RPMI7951 (cell line): ENCODE measurements at places on chromosomes 1 and 21. TPM values are rescaled to one million over a fixed set of nuclear protein-coding genes. Genes with fewer than 3 reads are reported as not detected.

Gene CD53
- total RNA-seq, result 0.29 TPM in 1 of 2 replicates, not detected in the other

Gene FAM131C
- 0.20 TPM in 1 of 2 replicates, not detected in the other for total RNA-seq

Gene PDZK1
- 5.3 and 6.1 TPM in 2 replicates for total RNA-seq

Gene USP1
- 70.8 and 72.9 TPM in 2 replicates for total RNA-seq

Gene DRAXIN
- total RNA-seq, result under 0.01 and 0.10 TPM in 2 replicates

Gene RNU1-4
- under 0.01 TPM in 1 of 2 replicates, not detected in the other for total RNA-seq

Gene NBPF3
- total RNA-seq, result 5.5 and 8.0 TPM in 2 replicates

Gene A3GALT2
- total RNA-seq, result not detected in 2 replicates

Gene AQP10
- total RNA-seq, result not detected in 2 replicates

DNA sequence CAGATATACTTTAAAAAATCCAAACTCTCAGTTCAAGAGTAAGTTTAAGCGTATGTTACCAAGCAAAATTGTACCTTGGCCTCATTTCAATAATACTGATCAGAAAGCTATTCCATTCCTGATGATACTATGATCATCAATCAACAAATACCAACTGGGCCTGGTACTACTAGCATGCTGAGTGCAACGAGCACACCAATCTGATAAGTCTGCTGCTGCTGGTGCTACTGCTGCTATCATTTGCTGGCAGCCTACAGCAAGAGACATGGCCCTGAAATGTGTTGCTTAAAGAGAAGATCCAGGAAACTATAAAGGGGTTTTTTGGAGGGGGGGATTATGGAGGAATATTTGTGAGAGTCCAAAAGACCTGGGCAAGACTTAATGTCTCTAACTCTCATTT is 39.7 kb downstream of the NME7 start:
- no peak for DNase-seq

- DNase-seq, result no peak
Measured at GRCh38 chr1:16010837-16011236, 6.8 kb downstream of the SRARP start.

GRCh38 chr1:11985851-11986250 is 5.6 kb downstream of the MFN2 start:
- DNase-seq, result no peak

- no peak for DNase-seq
Measured at GRCh38 chr1:98102345-98103030, 181.7 kb upstream of the DPYD start.

DNA sequence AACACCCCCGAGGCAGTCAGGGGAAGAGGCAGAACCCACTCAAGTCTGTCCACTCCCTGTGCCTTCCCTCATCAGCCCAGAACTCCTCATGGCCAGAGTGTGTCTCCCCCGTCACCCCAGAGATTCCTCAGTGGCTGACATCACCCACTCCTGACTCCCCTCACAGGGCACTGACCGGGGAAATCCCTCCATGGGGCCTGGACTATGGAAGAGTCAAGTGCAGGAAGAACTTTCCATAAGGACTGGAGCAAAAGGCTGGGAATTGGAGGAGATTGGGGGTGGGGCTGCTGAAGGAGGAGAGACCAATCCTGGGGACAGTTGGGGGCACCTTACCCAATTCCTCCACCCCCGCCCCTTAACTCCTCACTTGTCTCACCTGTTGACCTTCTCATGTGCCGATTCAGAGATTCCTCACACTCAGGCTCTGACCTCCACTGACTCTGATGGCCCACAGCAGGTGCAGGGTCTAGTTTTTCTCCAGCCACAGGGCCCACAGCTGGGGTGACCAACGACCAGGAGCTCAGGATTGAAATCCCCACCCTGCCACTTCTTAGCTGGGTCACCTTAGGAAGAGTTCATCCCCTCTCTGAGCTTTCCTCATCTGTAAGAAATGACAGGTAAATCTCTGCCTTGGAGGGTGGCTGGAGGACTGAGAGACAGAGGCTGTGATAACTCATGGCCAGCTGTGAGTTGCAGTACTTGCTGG is 481 bp upstream of the EXTL1 start:
- DNase-seq, result no peak

- no peak for DNase-seq
Measured at GRCh38 chr1:15543589-15544568, 17.2 kb downstream of the DNAJC16 start.

DNA sequence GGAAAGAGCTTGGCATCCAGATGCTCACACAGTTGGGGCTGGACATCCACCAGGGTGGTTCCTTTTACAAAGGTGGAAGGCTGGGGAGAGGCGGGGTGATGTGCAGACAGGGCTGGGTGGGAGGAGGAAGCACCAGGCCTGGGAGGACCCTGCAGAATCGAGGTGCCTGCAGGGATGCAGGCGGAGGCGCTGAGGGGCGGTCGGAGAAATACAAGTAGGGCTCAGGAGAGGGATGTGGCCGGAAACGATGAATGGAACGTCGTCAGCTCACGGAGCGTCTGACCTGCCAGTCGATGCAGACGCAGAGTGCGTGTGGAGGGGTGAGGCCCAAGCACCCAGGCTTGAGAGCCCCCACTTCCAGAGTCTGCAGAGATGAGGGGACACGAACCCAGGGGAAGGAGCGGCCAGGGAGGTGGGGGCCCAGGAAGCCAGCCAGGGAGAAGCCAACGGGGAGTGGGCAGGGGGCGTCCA is 63.4 kb downstream of the TRIM11 start:
- DNase-seq, result no peak

DNA sequence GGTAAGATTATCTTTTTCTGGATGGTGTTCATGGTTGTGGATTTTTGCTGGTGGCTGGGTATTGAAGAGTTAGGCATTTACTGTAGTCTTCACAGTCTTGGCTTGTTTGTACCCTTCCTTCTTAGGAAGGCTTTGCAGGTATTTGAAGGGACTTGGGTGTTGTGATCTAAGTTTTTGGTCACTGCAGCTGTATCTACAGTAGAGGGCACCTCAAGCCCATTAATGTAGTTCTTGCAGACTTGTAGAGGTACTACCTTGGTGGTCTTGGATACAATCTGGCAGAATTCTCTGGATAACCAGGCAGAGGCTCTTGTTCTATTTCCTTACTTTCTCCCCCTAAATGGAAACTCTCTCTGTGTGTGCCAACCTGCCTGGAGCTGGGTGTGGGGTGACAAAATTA is 155.8 kb upstream of the BRINP3 start:
- DNase-seq, result no peak

- peak; percentile 84 for DNase-seq
Measured at GRCh38 chr1:116510361-116510760, 60.5 kb downstream of the CD58 start.

GRCh38 chr1:194331758-194332157 is 1145.3 kb upstream of the B3GALT2 start:
- DNase-seq, result no peak

- no peak for DNase-seq
Measured at GRCh38 chr1:14624941-14625340, 26.5 kb downstream of the KAZN start.

DNA sequence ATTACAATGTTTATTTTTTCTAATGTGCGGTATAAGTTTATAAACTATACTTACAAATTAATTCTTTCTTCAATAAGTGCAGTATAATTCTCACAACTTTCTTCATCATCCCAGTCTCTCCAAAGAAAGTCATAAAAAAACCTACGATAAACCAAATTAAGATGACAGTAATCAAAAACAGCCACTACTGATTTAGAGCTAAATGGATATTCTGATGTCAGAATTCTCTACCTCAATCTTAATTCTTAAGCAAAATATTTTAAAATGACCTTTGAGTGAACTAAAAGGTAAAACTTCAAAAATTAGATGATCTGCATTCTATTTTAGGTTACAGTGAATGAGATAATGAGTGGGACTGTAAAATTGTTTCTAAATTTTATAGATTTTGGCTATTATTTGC is 13.6 kb downstream of the SHCBP1L start:
- no peak for DNase-seq

- DNase-seq, result no peak
Measured at GRCh38 chr1:179080866-179081686, 794 bp upstream of the TOR3A start.

DNA sequence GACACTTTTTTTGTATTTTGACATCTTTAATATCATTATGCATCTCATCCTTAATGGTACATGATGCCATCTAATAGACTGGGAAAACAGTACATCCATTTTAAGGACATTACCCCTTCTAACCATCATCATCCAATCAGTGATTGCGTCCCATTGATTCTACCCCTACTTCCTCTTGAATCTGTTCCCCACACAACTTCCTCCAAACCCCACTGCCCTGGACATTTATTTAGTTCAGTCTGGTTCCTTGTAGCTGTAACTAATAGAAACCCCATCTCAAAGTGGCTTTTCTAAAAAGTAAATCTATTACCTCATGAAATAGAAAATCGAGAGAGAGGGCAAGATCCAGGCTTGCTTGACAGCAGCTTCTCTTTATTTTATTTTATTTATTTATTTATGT is 2.1 kb upstream of the ITLN1 start:
- no peak for DNase-seq

- DNase-seq, result no peak
Measured at GRCh38 chr1:79271759-79272158, 265.2 kb upstream of the ADGRL4 start.

- no peak for DNase-seq
Measured at GRCh38 chr1:57058652-57059501, 93.1 kb upstream of the C8B start.

DNA sequence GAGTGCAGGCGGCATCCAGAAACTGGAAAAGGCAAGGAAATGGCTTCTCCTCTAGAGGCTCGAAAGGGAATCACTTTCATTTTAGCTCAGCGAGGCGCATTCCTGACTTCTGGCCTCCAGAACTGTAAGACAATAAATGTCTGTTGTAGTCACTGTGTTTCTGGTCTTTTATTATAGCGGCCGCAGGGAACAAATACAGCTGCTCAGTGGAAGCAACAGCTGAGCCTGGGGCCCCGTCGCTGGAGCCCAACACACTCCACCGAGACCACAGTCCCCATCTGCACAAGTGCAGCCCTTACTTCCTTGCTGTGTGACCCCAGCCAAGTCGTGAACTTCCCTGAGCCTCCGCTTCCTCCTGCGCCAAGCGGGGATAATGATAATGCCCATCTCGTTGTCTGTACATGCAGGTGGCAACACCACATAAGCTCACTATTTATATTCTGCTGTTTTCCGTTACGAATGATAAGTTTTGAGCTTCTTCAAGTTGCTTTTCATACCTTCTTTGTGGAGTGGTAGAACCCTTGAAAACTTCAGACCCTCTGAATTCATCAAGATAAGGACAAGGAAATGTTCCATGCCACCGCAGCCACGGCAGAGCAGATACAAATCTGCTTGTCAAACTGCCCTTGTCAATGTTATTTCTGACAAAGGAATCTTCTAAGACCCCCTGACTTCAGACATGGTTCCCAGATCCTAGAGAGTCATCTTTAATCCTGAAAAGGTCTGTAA is 3.2 kb upstream of the LAPTM5 start:
- DNase-seq, result peak; percentile 37

- no peak for DNase-seq
Measured at GRCh38 chr1:21104683-21105082, 72.0 kb downstream of the EIF4G3 start.

- peak; percentile 53 for DNase-seq
Measured at GRCh38 chr1:40153073-40153770, 8.0 kb upstream of the RLF start.

DNA sequence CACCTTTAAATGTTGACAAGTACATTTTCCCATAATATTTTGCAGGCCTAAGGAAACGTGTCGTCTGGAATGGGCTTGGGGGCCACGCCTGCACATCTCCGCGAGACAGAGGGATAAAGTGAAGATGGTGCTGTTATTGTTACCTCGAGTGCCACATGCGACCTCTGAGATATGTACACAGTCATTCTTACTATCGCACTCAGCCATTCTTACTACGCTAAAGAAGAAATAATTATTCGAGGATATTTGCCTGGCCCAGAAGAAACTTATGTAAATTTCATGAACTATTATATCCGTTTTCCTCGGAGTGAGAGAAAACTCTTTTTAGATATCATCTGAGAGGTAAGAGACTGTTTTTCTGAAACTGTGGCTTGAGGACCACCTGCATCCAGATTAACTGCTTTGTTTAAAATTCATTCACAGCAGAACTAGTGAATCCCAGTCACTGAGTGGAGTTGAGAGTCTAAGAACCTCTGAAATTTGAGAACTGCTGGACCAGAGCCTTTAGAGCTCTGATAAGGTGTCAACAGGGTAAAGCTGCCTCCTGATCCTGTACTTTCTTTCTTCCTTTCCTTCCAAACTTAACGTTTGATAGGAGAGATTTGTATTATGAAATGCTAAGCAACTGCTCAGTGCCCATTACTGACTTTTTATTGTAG is 811 bp downstream of the EXO1 start:
- no peak for DNase-seq

GRCh38 chr1:181090641-181091126 is 2.2 kb downstream of the IER5 start:
- no peak for DNase-seq

DNA sequence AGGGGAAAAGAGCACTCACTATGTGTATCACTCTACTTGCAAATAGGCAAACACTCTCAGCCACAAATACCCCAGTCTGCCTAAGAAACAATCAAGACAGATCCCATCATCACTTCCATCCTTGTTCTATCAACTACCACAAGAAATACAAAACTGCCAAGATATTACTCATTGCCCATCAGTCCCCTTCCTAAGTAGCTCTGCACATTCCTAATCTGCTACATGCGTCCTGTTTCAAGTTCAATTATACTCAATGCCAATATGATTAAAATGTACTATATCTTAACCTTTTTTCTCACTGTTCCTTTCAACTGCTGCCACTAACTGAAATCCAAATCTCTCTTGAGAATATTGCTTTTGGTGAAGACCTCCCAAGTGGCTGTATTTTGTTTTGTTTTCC is 1688.4 kb downstream of the PLA2G4A start:
- DNase-seq, result no peak

DNA sequence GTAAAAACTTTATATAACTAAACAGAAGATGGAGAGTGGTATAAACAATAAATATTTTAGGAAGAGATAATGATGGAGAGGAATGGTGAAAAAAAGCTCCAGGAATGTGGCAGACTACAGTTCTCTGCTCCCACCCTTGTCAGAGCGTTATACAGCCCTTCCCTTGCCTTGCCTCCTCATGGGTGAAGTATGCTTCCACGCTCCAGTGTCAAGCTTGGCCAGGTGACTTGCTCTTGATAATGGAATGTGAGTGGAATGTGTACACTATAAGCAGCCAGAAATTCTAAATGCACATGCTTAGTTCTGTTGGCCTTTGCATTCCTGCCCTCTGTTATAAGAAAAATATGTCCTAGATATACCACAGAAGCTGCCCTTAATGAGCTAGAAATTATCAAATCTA is 24.7 kb upstream of the POGK start:
- peak; percentile 8 for DNase-seq

GRCh38 chr1:211609120-211610024 is 30.4 kb upstream of the SLC30A1 start:
- DNase-seq, result no peak

GRCh38 chr1:86365896-86366295 is 30.2 kb downstream of the ODF2L start:
- DNase-seq, result no peak

- DNase-seq, result no peak
Measured at GRCh38 chr21:33023574-33024200, 2.0 kb upstream of the OLIG2 start.
